ENCODE measurements at places on chromosomes 3 and 15.
A peak's percentile ranks its signal among the peaks of the same experiment; 100 is the strongest.

- H3K27ac ChIP-seq: peak overlapping the region; percentile 6
- H3K36me3 ChIP-seq: peaks cover 16% of the 10 kb centered on the region
- H3K4me3 ChIP-seq: no peak overlapping the region
- H3K27me3 ChIP-seq: no peaks in the 10 kb centered on the region
- peaks cover 77% of the 10 kb centered on the region for H3K4me1 ChIP-seq
These were observed 26.0 kb downstream of the DCBLD2 start for GRCh38 chr3:98875535-98875934.

- no peak overlapping the region for H3K4me3 ChIP-seq
- no peak overlapping the region for H3K27ac ChIP-seq
- H3K4me1 ChIP-seq: peaks cover 14% of the 10 kb centered on the region
- no peaks in the 10 kb centered on the region for H3K27me3 ChIP-seq
- H3K36me3 ChIP-seq: no peaks in the 10 kb centered on the region
These were observed 88.4 kb downstream of the FRMD4B start for GRCh38 chr3:69297501-69297900.

DNA sequence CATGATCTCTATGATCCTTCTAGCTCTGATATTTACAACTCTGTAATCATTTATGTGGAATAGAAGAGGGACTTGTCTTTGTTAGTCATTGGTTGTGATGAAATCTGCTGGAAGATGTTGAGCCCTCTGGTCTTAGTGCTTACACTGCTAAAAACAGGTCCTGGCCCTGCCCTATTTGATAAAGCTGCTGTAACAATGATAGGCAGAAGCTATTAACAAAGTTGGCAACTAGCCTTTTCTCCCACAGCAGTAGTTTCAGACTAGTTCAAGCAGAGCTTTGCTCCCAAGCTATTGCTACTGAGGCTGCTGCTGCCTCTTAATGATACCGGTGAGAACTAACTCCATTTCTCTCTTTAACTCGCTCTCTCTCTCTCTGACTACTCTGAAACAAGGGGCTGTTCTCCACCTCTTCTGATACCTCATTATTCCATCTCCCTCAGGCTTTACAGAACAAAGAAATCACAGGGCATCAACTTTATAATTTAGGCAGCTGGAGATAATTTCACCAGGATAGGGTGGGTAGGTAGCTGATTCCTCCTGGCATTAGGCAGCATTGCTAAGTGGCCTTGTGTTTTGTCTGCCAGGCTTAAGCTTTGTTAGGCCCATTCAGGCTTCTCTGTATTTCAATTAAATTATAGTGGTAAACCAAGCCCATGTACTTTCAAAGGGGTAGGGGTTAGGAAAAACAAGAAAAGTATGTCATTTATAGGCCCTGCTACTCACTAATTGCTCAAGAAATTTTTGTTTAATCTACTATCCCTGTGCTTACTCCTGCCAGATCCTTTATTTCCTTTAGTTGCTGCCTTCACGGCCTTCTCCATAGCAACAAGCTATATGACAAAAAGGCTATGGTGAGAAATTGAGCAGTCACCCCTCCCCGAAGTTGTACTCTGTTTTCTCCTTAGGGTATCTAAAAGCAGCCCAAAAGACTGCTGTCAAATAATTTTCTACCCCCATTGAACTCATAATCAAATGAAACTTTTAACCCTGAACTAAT is 139.6 kb downstream of the RBPMS2 start:
- H3K36me3 ChIP-seq: no peaks in the 10 kb centered on the region
- H3K4me1 ChIP-seq: peaks cover 7% of the 10 kb centered on the region
- H3K27me3 ChIP-seq: no peaks in the 10 kb centered on the region
- H3K4me3 ChIP-seq: no peak overlapping the region
- H3K27ac ChIP-seq: no peak overlapping the region

DNA sequence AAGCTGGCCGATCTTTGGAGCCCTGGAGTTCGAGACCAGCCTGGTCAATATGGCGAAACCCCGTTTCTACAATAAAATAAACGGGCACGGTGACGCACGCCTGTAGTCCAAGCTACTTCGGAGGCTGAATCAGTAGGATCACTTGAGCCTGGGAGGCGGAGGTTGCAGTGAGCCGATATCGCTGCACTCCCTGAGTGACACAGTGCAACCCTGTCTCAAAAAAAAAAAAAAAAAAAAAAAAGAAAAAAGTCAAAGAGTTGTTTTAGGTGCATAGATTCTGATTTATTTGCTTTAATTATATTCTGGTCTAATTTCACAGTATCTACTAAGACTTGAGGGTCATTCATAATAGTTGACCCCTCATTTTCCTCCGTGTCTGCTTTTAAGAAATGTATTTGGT is 1.7 kb downstream of the ARL13B start:
- H3K4me3 ChIP-seq: no peak overlapping the region
- no peaks in the 10 kb centered on the region for H3K27me3 ChIP-seq
- H3K4me1 ChIP-seq: peaks cover 3% of the 10 kb centered on the region
- H3K27ac ChIP-seq: no peak overlapping the region
- H3K36me3 ChIP-seq: no peaks in the 10 kb centered on the region
- no peak for DNase-seq

DNA sequence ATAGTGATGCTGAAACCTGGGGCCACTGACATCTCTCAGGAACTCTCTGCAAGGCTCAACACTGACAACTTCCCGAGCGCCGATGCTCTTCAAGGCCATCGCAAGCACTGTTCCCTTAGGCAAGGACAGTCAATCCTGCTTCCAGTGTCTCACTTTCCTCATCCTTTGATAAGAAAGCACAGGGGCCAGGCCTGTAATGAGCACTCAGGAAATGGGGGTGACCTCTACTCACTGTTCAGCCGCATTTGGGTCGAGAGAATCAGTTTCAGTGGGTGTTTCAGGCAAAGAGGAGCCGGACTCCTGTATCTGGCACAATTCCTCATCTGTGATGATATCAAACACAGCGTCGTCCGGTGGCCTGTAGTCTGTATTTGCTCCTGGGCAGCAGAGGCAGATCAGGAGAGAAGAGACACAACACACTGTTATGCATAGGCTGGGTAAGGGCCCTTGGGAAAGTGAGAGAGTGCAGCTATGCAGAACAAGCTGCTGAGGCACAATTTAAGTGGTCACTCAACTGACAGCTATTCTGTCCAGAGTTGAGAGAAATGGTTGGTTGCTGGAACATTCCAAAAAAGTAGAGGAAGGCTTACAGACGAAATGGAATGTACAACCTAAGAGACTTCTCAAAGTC is 11.9 kb downstream of the CXCR6 start:
- H3K36me3 ChIP-seq: peaks cover 38% of the 10 kb centered on the region
- H3K4me3 ChIP-seq: no peak overlapping the region
- no peaks in the 10 kb centered on the region for H3K27me3 ChIP-seq
- H3K4me1 ChIP-seq: no peaks in the 10 kb centered on the region

GRCh38 chr15:98723195-98723594 is 74.9 kb downstream of the IGF1R start:
- H3K36me3 ChIP-seq: no peaks in the 10 kb centered on the region
- no peaks in the 10 kb centered on the region for H3K27me3 ChIP-seq
- H3K27ac ChIP-seq: no peak overlapping the region
- DNase-seq: no peak
- H3K4me3 ChIP-seq: no peak overlapping the region

- H3K36me3 ChIP-seq: no peaks in the 10 kb centered on the region
- no peak overlapping the region for H3K4me3 ChIP-seq
- H3K4me1 ChIP-seq: peaks cover 24% of the 10 kb centered on the region
- no peak overlapping the region for H3K27ac ChIP-seq
These were observed 95.3 kb downstream of the AKAP13 start for GRCh38 chr15:85475711-85476110.

- H3K27me3 ChIP-seq: no peaks in the 10 kb centered on the region
- H3K4me1 ChIP-seq: no peaks in the 10 kb centered on the region
- no peak overlapping the region for H3K4me3 ChIP-seq
- H3K27ac ChIP-seq: no peak overlapping the region
- DNase-seq: no peak
These were observed 215.5 kb upstream of the KCNMB2 start for GRCh38 chr3:178320456-178321351.

GRCh38 chr3:174336784-174337183 is 522.4 kb upstream of the NAALADL2 start:
- no peak overlapping the region for H3K4me3 ChIP-seq
- no peak overlapping the region for H3K27ac ChIP-seq
- H3K27me3 ChIP-seq: no peaks in the 10 kb centered on the region
- H3K4me1 ChIP-seq: no peaks in the 10 kb centered on the region

GRCh38 chr15:70478251-70478990 is 284.9 kb downstream of the UACA start:
- DNase-seq: no peak
- H3K27me3 ChIP-seq: no peaks in the 10 kb centered on the region
- H3K4me1 ChIP-seq: peaks cover 26% of the 10 kb centered on the region
- no peaks in the 10 kb centered on the region for H3K36me3 ChIP-seq
- no peak overlapping the region for H3K27ac ChIP-seq
- H3K4me3 ChIP-seq: no peak overlapping the region

- DNase-seq: peak; percentile 75
- no peak overlapping the region for H3K4me3 ChIP-seq
- no peaks in the 10 kb centered on the region for H3K36me3 ChIP-seq
- peaks cover 97% of the 10 kb centered on the region for H3K4me1 ChIP-seq
- no peaks in the 10 kb centered on the region for H3K27me3 ChIP-seq
These were observed 9.9 kb downstream of the ZBED2 start for GRCh38 chr3:111585217-111585616.

GRCh38 chr3:186322761-186323160 is 39.3 kb downstream of the DGKG start:
- H3K27me3 ChIP-seq: peaks cover 35% of the 10 kb centered on the region
- H3K4me1 ChIP-seq: no peaks in the 10 kb centered on the region
- no peak for DNase-seq
- no peak overlapping the region for H3K27ac ChIP-seq
- no peak overlapping the region for H3K4me3 ChIP-seq

- no peaks in the 10 kb centered on the region for H3K27me3 ChIP-seq
- H3K4me1 ChIP-seq: peaks cover 19% of the 10 kb centered on the region
- peak within 1 kb of the TSS; percentile 49 for H3K4me3 ChIP-seq
- peak within 1 kb of the TSS; percentile 60 for H3K27ac ChIP-seq
These were observed at the start of gene ZNF609 for GRCh38 chr15:64460206-64460723. Gene ZNF609, plus strand, starts transcription at chr15:64460578. Its CDS starts 38,842 bp downstream, at chr15:64499420.

- H3K27me3 ChIP-seq: no peaks in the 10 kb centered on the region
- H3K4me3 ChIP-seq: no peak overlapping the region
- no peaks in the 10 kb centered on the region for H3K4me1 ChIP-seq
These were observed 19.5 kb downstream of the PTH1R start for GRCh38 chr3:46897031-46897430.

DNA sequence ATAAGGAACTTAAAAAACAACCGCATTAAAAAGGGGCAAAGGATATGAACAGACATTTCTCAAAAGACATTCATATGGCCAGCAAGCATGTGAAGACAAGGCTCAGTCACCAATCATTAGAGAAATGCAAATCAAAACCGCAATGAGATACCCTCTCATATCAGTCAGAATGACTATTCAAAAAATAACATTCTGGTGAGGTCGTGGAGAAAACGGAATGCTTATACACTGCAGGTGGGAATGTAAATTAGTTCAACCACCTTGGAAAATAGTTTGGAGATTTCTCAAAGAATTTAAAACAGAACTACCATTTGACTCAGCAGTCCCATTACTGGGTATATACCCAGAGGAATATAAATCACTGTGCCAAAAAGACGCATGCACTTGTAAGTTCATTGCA is 496.6 kb upstream of the SGO1 start:
- no peak overlapping the region for H3K4me3 ChIP-seq
- no peaks in the 10 kb centered on the region for H3K4me1 ChIP-seq
- H3K27ac ChIP-seq: no peak overlapping the region
- H3K27me3 ChIP-seq: no peaks in the 10 kb centered on the region

DNA sequence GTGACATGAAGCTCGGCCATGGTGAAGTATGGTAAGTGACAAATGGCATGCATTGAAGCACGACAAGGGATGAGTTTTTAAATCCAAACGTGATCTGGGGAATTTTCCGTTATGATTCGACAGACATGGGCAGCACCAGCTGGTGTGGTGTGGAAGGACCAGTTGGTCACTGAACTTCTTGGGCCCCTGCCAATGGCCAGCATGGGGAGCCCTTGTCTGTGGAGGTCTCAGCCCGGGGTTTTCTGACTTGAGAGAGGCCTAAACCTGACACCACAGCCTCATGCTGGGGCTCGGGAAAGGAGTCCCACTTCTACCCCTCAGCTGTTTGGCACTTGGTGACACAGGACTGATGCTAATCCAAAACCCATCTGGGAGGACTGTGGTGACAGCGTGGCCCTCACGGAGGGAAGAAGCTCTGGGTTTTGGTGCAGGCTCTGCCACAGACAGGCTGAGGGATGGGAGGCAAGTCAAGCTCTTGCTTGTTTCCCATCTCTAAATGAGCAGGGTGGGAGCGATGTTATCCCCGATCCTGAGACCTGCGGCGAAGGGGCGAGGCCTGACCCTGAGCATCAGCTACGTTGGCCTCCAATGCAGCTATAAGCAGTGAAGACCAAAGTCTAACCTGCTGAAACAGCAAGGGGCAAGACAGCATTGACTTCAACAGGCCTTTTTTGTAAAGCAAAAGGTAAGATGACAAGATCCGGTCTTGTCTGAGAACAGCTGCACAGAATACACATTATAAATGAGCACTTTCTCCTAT is 69.5 kb downstream of the ATP1B3 start:
- H3K4me1 ChIP-seq: peaks cover 13% of the 10 kb centered on the region
- H3K36me3 ChIP-seq: no peaks in the 10 kb centered on the region
- no peak overlapping the region for H3K27ac ChIP-seq
- no peak overlapping the region for H3K4me3 ChIP-seq
- H3K27me3 ChIP-seq: no peaks in the 10 kb centered on the region

DNA sequence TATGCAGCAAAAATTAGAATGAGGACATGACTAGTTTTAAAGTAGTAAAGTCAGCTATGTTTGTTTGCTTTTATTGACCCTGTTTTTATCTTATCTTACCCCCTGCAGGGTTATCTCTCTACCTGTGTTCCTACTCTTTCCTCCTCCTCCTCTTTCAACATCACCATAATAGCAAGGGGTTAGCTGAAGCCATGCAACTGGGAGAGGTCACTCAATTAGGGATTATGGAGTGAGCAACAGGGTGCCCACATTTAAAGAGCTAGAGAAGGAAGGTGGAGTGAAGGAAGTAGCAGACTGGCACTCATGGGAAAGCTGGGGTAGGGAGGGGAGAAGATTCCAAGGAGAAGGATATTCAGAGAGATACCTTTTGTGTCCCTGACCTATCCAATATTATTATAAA is 125.9 kb downstream of the LRTM1 start:
- H3K4me1 ChIP-seq: no peaks in the 10 kb centered on the region
- H3K27ac ChIP-seq: no peak overlapping the region
- H3K4me3 ChIP-seq: no peak overlapping the region
- no peaks in the 10 kb centered on the region for H3K27me3 ChIP-seq
- no peak for DNase-seq
- H3K36me3 ChIP-seq: no peaks in the 10 kb centered on the region

DNA sequence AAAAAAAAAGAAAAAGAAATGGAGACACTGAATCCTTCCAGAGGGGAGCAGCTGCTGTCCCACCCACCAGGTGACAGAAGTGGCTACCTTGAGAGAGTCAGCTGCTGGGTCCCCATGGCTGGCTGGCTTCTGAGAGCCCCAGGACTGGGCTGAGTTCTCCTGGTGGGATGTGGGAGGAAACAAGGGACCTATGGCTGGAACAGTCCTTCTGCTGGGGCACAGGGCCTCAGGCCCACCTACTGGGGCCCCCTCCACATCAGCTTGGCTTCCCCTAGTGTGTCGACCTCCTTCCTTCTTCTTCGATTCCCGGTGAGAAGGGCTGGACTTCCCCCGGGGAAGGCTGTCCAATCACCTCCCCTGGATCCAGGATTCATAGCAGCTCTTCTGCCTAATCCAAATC is 32.3 kb downstream of the PRR20G start:
- no peak for DNase-seq
- no peaks in the 10 kb centered on the region for H3K36me3 ChIP-seq
- H3K27ac ChIP-seq: no peak overlapping the region
- no peaks in the 10 kb centered on the region for H3K27me3 ChIP-seq

GRCh38 chr15:69523010-69524001 is 70.7 kb downstream of the RPLP1 start:
- no peaks in the 10 kb centered on the region for H3K4me1 ChIP-seq
- H3K36me3 ChIP-seq: no peaks in the 10 kb centered on the region
- H3K4me3 ChIP-seq: no peak overlapping the region
- 0 out of 2 replicates have a peak, but pooled peaks cover 3% of the 10 kb centered on the region for H3K27me3 ChIP-seq
